T-helper 2 cell (primary cell): ENCODE measurements at places on chromosomes 7 and 10.
A peak's percentile ranks its signal among the peaks of the same experiment; 100 is the strongest.

- DNase-seq: no peak
Measured at GRCh38 chr10:70843333-70843732, 27.6 kb downstream of the SGPL1 start.

DNA sequence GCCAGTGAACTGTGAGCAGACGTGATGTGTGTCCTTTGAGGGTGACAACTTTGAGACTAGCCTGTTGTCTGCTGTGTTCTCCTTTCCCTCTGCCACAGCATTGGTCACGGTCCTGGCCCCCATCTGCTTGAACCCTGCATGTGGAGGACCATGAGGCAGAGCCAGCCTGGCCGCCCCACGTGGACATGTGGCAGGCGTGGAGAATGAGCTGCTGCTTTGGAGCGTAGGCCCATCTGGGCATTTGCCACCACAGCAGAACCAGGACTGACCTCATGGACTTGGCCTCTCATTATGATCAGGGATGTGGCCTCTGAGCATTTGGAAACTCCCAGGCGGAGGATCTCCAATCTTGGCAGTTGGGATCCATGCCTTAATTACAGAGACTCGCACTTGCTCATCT lies 448.5 kb downstream of the TCERG1L start:
- DNase-seq: no peak

DNA sequence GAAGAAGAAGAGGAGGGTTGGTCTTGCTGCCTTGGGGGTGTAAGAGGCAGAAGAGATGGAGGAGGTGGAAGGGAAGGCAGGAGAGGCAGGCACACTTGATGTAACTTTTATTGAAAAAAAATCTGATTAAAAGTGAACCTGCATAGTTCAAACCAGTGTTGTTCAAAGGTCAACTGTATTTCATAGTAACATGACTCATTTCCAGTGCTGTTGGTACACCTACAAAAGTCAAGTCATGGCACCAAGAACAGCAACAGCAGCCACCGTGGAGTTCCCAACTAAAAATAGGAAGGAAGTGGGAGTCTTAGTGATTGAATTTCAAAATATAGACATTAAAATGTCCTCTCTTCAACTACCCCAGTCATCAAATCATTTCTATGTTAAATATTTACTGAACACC lies 88.5 kb downstream of the CTNNA3 start:
- no peak for DNase-seq

DNA sequence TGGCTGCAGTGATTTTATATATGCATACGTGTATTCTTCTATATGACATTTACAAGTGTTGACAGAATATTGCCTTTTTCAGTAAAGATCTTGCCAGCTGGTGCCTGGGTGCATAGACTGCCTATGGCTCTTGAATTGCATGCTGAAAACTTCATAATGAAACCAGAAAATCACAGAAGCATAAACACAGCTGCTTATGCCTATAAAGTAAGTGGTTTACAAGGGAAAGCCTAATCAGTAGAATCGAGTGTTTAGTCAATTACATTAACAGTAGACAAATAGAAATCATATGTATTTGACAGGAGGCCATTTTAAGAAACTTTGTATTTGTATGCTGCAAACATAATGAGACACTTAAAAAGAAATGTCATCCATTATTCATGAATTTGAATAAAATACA lies 82.5 kb downstream of the TMEM168 start:
- no peak for DNase-seq

DNA sequence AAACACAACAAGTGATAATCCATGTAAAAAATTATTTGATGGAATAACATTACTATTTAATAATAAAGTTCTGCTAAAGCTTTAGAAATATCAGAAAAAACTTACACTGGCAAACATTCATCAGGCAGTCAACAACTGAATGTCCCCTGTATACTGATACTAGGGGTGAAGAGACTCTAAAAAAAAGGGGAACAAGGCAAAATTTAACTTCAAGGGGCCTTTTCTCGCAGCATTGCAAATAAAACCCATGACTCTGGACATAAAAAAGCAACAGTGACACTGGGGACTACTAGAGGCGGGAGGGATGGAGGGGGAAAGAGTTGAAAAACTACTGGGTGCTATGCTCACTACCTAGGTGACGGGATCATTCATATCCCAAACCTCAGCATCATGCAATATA lies 5.8 kb upstream of the IFRD1 start:
- no peak for DNase-seq

- DNase-seq: no peak
Measured at GRCh38 chr10:125523347-125523746, 159.6 kb downstream of the TEX36 start.

- DNase-seq: no peak
Measured at GRCh38 chr10:1166101-1166827, 110.1 kb downstream of the WDR37 start.

DNA sequence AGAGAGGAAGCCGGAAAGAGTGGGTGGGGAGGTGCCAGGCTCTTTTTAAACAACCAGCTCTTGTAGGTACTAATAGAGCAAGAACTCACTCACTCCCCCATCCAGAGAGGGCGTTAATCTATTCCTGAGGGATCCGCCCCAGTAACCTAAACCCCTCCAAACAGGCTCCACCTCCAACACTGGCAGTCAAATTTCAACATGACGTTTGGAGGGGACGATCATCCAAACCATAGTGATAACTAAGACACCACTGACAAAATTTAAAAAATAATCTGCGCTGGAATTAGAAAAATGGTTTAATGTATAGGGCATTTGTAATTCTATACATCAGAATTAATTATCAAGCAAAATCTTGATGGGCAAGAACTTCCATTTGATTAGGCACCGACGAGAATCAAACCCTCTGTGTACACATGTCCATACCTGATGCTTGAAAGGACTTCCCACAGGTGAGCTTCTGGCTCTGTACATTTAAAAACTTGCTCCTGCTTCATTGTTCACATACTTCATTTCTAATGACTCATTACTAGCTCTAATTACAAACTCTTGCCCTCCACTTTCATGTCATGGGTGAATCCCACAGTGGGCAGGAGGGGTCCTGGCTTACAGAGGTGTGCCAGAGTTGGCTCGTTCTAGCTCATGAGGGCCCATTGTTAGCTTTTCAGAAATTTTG lies 20.6 kb upstream of the KDM7A start:
- no peak for DNase-seq

DNA sequence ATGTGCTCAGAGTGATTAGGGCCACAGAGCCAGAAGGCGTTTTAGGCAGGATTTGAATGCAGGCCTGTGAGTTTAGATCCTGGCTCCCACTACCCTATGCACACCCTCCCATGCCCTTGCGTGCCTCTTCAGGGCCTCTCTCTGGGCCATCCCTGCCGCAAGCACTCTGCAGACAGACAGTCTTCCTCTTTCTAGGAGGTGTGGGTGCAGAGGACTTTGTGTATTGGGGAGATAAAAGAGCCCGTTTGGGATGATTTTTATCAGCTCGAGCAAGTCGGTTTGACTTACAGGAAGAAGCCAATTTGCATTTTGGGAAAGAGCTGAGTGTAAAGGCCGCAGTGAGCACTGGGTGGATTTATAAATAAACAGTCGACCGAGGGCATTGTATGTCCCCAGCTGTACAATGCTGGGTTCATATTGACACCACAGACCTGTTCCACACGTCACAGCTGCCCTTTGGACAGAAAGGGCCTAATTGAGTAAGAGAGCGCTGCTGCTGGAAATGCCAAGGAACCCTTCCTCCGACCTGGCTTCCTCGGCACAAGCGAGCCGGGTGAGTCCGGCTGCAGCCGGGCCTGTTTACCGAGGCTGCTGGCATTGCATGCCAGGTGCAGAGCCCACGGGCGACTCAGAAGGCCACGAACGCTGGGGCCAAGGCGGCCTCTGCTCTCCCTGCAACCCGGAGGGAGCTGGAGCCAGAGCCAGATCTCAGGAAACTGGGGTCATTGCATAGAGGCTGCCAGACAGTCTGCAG lies 25.1 kb downstream of the ZMIZ1 start:
- DNase-seq: no peak

GRCh38 chr7:75981453-75982305 lies 12.7 kb downstream of the TMEM120A start:
- DNase-seq: no peak

DNA sequence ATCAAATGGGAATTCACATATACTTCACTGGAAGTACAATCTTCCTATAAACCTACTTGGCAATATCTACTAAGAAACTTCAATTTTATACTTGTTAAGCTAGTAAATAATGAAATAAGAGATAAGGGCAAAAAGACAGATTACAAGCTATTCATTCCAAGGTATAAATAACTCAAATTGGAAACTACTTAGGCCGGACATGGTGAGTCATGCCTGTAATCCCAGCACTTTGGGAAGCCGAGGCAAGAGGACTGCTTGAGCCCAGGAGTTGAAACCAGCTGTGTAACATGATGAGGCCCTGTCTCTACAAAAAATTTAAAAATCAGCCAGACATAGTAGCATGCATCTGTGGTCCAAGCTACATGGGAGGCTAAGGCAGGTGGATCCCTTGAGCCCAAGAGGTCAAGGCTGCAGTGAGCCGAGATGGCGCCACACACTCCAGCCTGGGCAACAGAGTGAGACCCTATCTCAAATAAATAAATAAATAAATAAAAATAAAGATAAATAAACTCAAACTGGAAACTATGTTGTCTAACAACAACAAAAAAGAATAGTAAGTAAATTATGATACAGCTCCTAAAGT lies 37.6 kb downstream of the ARHGAP21 start:
- DNase-seq: no peak

DNA sequence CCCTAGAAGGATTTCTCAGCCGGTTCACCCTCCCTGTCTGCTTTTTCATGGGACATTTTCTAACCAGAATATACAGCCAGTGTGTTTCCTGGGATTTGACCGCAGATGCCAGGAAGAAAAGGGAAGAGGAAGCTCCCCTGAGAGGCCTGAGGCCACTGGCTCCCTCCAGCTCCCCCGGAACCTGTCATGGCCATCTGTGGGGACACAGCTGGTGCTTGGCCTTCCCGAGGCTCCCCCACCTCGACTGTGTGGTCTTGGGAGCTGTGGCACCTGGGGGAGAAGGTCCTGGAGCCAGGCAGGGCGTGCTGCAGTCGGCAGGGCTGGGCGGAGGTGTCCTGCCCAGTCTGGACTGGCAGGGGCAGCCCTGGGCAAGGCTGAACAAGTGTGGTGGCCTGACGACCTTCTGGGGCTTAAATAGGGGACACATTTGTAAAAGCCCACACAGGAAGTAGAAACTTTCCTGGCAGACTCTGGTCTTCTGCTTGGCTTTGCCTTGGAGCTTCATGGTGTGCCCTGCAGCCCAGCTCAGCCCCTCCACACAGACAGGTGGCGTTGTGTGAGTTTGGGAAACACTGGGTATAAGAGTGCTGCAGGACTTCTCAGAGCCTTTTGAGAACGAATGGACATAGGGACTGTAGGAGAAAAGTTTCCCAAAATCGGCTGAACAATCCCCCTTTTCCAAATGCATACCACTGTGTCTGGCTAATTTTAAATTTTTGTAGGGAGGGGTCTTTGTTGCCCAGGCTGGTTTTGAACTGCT lies 6.8 kb downstream of the BRI3 start:
- DNase-seq: no peak

- peak; percentile 95 for DNase-seq
Measured at GRCh38 chr7:12211054-12211710, at the start of gene TMEM106B. Gene TMEM106B (plus strand): TSS chr7:12211294. CDS start chr7:12214811, 3,517 bp downstream.

DNA sequence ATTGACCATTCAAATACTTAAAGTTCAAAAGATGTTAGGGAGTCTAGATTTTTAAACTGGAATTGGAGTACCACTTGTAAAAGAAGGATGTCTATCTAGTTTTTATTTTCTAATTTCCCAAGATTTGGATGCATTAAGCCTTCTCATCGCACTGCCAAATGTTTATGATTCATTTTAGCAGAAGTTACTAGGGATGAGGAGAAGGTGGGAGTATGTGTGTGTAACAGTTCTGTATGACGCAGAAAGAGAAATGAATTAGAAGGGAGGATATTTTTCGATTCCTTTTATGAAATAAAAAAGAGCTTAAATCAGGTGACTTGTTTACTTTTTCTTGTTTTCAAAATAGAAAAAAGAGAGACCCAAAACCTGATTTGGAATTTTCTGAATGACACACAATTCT lies 6.8 kb upstream of the SLK start:
- no peak for DNase-seq

DNA sequence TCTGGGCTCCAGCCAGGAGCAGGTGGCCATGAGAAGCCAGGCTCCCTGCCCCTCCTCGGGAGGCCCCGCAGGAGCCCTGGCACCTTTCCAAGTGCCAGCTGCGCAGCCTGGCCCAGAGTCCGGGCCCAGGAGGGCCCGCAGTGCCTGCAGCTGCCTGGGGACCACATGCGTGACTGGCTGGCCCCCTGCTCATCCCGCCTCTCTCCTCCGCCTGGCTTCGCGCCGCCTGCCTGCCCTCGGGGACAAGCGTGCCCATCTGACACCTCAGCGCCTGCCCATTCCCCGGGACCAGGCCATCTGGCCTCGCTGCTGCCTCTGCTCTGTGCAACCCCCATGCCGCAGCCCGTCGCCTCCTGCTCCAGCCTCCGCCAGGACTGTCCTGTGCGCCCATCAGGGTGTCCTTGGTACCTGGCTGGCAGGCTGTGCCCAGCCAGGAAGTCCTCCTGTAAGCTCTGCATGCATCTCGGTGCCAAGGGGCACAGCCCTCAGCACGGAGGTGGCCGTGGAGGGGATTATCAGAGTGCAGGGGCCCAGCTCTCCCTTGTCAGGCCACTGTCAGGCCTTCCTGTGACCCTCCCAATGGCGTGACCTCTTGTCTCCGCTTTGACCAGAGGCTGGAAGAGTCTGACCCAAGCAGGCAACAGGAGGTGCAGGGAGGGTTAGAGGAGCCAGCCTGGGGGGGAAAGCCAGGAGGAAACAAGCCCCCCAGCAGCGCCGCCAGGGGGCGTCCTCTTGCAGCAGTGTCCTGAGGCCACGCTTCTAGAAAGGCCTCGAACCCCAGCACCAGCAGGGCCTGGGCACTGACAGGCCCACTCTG lies 50.5 kb downstream of the TMEM209 start:
- DNase-seq: no peak

DNA sequence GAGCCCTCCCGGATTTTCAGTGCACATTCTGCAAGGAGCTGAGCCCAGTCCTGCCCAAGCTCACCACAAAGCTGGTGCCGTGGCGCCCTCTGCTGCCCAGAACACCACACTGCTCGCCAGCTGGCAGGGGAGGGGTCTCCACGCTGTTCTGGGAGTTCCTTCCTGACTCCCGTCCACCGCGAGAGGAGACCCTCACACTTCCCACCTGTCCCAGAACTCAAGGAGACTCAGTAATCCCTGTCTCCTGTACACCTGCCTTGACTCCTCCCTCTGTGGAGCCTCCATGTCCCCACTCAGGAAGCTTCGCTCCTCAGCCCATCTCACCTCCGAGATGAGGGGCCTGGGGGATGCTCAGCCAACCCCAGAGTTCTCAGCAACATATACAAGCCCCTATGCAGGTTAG lies 11.3 kb downstream of the C10orf105 start:
- peak; percentile 54 for DNase-seq

- DNase-seq: no peak
Measured at GRCh38 chr7:11746591-11746990, 85.4 kb downstream of the THSD7A start.

GRCh38 chr10:71440506-71441035 lies 43.9 kb downstream of the CDH23 start:
- no peak for DNase-seq

GRCh38 chr7:100975371-100975821 lies 6.0 kb downstream of the MUC12 start:
- no peak for DNase-seq

- no peak for DNase-seq
Measured at GRCh38 chr10:99369126-99369525, 40.0 kb downstream of the CNNM1 start.
